ENCODE measurements at places on chromosomes 3 and 15.

DNA sequence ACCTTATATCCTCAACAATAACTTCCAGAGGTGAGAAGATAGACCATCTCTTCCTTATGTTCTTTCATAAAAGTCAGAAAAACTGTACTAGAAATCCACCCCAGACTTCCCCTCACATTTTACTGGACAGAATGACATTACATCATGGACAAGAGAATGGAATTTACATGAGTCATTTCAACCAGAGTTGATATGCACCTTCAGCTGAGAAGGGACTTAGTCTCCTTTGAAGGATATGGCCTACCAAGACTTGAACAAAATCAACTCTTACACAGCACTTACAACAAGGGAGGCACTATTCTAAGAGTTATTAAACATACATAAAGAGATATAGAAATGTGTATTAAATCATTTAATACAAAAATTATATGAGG is 380.0 kb upstream of the DPH6 start:
- no peak for DNase-seq

GRCh38 chr3:5198986-5199731 is 11.7 kb downstream of the EDEM1 start:
- no peak for DNase-seq

DNA sequence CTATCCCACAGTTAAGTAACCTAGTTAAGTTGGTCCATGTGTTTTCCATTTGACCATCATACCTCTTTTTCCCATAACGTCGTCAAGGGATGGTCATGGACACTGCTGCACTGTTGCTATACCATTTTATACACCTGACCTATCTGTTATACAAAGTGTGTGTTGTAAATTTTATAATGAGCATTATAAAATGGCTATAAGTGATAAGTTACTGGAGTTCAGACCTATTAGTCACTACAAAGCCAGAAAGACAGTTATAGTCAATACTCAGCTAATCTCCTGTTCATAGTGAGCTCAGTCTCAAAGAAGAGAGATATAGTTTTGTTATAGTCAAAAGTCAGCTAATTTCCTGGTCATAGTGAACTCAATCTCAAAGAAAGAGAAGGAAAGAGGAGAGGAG is 18.9 kb upstream of the CTNNB1 start:
- DNase-seq = no peak

GRCh38 chr3:141076797-141077571 is 25.8 kb downstream of the SPSB4 start:
- peak; percentile 33 for DNase-seq

- no peak for DNase-seq
These were observed 3.4 kb upstream of the TLR9 start for GRCh38 chr3:52228751-52229291.

- DNase-seq = no peak
These were observed 23.9 kb upstream of the PLSCR4 start for GRCh38 chr3:146274833-146275232.

GRCh38 chr15:28921919-28922706 is 36.3 kb downstream of the APBA2 start:
- no peak for DNase-seq

DNA sequence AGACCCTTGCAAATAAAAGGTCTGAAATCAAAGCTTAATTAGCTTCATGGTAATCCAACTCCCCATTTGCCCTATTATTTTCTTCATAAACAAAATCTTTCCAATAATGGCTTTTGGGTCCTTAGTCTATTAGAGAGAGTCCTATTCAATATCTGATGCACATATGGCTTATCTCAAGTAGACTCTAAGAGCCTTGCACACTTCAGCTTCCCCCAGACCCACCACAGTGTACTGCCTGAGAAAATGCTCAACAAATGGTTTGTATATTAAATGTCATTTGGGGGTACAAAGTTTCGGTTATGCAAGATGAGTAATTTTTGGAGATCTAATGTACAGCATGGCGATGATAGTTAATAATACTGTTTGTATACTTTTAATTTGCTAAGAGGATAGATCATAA is 28.9 kb downstream of the FSTL1 start:
- no peak for DNase-seq

GRCh38 chr15:99252326-99252725 is 1.0 kb downstream of the LRRC28 start:
- no peak for DNase-seq

DNA sequence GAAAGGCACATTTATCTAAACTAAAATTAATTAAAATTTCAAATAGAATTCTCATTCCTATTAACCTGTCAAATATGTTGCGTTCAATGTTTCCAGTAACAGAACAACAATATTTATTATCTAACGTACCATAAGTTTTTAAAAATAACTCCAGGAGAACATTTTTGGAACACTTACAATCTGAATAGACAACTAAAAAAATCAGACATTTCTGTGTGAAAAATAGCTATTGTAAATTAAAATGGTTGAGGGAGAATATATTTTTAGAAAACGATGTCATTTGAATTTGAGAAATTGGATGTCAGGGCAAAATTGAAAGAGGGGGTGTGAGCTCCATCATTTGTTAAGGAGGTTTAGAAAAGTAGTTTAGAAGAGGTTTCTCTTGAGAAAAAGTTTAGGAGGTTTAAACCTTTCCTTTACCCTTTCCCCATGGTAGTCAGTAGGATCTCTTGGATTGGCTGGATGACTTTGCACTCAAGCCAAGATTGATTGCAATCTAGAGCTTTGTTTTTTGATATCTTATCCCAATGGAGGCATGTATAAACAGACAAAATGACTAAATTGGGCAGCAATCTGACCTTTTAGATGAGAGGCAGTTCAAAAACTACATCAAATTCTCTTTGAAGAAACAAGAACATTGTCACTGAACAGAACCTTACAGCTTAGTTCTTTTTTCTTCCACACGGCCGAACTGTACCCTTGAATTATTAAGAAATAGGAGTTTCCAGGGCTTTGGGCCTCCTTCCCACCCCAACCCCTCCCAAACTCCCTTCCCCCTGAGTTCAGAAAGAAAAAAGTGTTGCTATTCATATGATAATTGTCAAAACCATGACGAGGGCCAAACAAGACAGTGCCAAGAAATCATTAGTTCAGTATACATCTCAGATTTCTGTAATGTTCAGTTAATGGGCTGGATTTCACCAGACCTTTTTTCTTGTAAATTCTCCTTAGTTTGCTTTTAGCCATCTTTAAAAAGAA is 79.7 kb upstream of the CDIN1 start:
- no peak for DNase-seq

- no peak for DNase-seq
These were observed 160.0 kb downstream of the IL5RA start for GRCh38 chr3:2950159-2950558.

- DNase-seq = no peak
These were observed 97.3 kb downstream of the ISL2 start for GRCh38 chr15:76433798-76434400.

DNA sequence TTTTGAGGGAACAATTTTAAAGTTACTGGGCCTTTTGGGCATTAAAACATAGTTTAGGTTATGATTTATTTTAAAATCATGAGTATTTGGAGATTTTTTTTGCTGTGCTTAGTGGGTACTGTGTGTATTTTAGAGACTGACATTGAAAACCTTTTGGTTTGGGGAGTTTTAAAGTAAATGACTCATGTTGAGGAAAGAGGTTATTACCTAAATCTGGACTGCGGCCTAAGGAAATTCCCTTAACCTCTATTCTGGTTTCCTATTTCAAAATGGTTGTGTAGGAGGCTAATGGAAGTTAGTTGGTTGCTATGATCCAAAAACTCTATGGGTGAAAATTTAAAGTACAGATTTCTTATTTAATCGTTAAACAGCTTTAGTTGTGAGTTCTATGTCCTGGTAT is 57.3 kb upstream of the DPH6 start:
- DNase-seq = no peak

GRCh38 chr15:42024303-42024702 is 3.5 kb upstream of the PLA2G4E start:
- no peak for DNase-seq

GRCh38 chr3:45412763-45413162 is 24.4 kb downstream of the LARS2 start:
- no peak for DNase-seq

GRCh38 chr15:74406992-74407705 is 26.6 kb downstream of the SEMA7A start:
- no peak for DNase-seq

DNA sequence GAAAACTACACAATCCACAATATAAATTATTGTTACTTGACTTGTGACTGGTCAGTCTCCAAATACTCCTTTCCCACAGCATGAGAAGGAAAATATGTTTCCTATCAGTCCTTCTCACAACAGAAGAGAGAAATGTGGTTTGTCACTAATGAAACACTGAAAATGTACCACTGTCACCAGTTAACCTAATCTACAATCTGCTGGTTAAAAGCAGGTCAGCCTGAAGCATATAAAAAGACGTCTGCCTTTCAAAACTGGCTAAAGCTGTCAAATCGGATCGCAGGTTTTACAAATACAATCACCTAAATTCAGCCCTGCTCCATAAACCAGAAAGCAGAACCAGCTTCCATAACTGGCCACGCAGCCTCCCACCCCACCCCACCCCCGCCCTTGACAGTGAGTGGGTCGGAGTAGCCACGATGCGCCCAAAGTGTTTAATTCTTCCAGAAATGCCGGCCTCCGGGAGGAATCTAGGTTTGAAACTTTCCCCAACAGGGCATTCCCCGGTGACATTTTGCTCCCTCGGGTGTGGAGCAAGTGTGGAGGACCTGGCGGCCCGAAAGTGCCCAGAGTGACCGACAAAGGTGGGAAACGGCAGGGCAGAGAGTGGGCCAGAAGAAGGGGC is 682 bp downstream of the ETFA start:
- DNase-seq = no peak
